Stimulated activated CD8-positive, alpha-beta memory T cell treated with anti-CD3 and anti-CD28 coated beads, Interleukin-4, amount 100 ng/mL, for 1 hour (primary cell): ENCODE measurements at places on chromosomes 7 and 10.

- DNase-seq, result no peak
These were observed 751 bp upstream of the GTPBP10 start for GRCh38 chr7:90345595-90346335.

- no peak for DNase-seq
These were observed 21.6 kb downstream of the LRMDA start for GRCh38 chr10:75452997-75453396.

- no peak for DNase-seq
These were observed 38.8 kb downstream of the FIGNL1 start for GRCh38 chr7:50411332-50411731.

DNA sequence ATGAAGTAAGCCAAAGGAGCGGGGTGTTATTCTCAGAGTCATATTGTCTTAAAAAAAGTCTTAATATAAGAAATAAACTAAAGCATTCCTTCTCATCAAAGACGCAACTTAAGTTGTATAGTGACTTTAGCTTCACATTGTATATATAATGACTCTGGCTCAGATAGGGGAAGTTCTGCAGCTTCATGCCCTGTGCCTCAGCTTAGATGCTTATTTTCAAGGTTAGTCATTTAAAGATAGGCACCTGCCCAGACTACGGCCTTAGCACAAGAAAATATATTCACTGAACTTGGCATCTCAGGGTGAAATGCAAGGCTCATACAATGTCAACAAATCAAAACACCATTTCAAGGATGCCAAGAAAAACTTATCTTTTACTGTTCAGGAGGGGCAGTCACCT lies 52.8 kb upstream of the DNAJB12 start:
- DNase-seq, result no peak

DNA sequence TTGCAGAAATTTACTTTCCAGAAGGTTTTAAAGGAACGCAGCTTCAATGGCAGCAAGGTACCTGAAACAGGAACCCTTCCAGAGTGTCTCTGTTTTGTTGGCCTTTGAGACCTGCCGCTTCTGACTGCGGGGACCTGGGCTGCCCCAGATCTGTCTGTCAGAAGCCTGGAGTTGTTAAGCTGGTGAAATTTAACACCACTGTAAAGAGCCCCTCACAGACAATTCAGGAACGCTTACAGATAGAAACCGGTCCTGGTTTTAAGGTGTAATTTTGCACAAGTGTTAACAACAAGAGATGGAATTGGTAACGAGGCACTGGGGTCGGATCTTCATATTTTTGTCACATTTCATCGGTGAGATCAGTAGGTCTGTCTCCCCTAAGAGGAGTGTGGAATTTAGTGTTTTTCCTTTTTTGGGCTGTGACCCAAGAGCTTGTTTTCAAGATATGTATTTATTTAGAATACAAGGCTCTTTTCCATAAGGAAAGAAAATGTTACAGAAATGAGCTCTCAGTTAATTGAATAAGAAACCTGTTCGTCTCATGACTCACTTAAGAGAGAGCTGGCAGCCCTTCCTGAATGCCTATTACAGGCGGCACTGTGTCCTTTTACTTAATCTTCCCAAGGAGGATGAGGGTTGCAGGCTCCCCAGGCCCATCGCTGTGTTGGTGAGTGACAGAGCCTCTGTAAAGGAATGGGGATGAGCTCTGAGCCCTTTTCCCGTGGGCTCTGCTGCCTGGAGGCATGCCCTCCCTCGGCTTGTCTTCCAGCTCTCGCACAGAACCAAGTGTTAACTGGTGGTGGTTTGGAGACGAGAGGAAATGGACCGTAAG lies 168.7 kb downstream of the CUX1 start:
- DNase-seq, result no peak

DNA sequence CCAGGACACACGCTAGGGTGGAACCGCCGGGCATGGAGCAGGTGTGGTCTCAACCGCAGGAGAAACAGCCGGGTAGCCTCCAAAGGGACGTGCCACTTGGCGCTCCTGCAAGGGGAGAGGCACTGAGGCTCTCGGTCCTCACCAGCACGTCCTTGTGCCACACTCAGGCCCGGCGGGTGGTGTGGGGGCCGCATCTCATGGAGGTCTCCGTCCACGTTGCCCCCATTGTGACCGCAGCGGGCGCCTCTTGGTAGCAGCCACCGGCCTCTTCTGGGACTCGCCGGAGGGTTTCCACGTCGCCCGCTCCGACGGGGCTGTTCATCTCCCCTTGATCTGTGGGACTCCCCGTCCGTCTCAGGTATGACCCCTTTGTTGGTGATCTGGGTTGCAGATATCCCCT lies 49.2 kb upstream of the ELFN1 start:
- DNase-seq, result no peak

- no peak for DNase-seq
These were observed 23.1 kb downstream of the ZNF107 start for GRCh38 chr7:64688988-64689387.

GRCh38 chr10:62582101-62582705 lies 208.0 kb downstream of the ZNF365 start:
- no peak for DNase-seq
